Coronary artery (tissue), 2 donors: ENCODE measurements at places on chromosomes 16 and 17.

- peak; percentile 26 for DNase-seq
Measured at GRCh38 chr17:6108987-6109386, 38.8 kb downstream of the WSCD1 start.

GRCh38 chr17:10195090-10195805 is 3.2 kb downstream of the GAS7 start:
- no peak for DNase-seq

GRCh38 chr17:58081646-58082340 is 1.4 kb upstream of the DYNLL2 start:
- no peak for DNase-seq

DNA sequence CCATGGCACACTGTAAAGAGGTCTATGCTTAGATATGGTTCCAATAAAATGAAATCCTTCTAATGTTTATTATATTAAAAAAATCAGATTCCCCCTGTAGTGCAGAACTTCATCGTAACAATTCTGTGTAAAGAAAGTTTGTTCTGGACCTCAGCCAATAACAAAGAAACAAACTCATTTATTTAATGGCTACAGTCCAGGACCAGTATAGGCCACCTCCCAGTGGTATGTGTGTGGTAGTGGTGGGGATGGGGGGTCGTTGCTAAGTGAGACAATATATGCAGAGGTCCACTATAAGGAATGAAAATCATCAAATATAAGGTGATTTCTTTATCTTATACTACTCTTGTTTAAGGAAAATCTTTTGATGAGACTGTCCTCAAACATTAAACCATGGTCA is 136.4 kb downstream of the CDK5R1 start:
- DNase-seq, result no peak

GRCh38 chr17:81392909-81393654 is 2.2 kb upstream of the BAHCC1 start:
- no peak for DNase-seq

DNA sequence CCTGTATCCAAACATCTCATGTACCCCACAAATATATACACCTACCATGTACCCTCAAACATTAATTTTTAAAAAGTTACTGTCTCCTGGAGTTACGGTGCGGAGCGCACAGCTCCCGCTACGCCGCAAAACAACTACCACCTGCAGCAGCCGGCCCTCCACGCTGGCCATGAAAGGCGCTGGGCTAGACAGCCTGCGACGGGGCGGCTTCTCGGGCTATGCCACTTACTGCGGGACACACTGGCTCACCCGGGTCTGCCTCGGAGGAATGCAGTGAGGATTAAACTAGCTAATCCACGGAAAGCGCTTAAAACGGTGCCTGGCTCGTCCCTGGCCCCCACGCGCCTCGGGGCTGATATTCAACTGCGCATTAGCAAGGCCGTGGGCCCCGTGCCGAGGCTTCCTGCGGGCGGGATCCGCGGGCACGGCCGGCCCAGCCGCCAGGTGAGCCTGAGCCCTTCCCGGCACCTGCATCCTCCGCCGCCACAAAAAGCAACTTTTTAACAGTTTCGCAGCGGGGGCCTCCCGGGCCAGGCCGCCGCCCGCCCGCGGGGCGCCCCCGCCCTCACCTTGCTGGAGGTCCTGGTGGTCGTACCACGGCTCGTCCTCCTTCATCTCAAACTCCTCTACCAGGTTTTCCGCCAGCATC is 633 bp downstream of the CDR2 start:
- peak; percentile 77 for DNase-seq

DNA sequence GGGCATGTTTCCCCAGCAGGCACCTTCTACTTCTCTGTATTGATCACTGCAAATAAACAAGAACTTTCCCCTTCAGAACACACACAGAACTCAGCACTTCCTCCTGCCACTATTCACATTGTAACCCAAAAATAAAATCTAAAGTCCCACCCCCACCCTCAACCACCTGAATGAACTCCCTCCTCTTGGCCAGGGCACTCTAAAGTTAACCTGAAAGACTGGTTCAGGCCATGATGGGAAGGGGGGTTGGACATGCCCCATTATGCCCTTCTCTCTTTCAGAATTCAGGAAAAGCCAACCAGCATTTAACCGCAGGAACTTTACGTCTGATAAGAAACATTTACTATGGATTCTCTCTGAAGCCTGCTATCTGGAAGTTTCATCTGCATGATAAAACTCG is 27.4 kb upstream of the CCL2 start:
- no peak for DNase-seq

DNA sequence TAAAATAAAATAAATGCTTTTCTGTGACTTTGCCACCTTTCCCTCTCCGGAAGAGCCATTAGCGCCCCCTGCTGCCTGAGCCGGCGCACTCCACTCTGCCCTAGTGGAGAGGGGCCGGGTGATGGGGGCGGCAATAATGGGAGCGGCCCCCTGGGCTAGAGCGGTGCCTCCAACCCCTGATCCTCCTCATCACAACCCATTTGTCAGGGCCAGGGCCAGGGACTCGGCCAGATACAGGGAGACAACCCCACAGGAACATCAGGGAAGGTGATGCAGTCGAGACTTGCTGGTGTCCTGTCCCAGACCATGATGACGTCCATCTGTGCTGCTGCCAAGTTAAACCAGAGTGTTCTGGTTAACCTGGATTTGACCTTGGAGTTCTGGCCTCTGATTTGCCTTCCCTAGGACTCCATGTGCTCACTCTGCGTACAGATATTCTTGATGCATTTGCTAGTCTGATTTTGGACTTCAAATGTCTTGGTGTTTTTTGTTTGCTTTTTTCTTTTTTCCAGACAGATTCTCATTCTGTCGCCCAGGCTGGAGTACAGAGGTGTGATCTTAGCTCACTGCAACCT is 46.1 kb upstream of the BPTF start:
- DNase-seq, result no peak

DNA sequence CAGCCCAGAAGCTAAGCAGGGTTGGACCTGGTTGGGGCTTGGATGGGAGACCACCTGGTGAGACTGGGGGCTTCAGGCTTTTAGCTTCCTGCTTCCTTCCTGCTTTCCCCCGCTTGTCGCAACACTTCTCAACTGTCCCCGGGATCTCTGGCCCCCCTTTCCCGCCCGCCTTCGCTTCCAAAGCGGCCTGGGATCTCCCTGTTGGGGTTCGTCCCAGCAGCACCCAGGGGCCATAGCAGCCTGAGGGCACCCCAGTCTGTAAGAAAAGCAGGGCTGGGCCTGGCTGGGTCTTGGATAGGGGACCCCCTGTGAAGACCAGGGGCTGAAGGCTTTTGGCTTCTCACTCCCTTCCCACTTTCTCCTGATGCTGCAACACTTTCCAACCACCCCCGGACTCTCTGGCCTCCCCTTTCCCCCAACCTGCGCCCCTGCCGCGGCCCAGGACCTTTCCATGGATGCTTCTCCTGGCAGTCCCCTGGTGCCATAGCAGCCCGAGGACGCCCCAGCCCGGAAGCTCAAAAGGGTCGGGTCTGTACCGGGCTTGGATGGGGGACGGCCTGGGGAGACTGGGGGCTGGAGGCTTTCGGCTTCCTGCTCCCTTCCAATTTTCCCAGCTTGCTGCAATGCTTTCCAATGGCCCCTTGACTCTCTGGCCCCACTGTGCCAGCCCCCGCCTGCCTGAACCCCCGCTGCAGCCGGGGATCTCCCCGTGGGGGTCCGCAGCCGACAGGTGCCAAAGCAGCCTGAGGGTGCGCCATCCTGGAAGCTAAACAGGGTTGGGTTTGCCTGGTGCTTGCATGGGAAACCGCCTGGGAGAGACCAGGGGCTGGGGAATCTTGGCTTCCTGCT is 2276.2 kb downstream of the TP53TG3F start:
- DNase-seq, result peak; percentile 60

GRCh38 chr16:87834668-87835473 is 34.4 kb downstream of the SLC7A5 start:
- no peak for DNase-seq

- DNase-seq, result no peak
Measured at GRCh38 chr16:8620535-8620934, 963 bp upstream of the METTL22 start.

DNA sequence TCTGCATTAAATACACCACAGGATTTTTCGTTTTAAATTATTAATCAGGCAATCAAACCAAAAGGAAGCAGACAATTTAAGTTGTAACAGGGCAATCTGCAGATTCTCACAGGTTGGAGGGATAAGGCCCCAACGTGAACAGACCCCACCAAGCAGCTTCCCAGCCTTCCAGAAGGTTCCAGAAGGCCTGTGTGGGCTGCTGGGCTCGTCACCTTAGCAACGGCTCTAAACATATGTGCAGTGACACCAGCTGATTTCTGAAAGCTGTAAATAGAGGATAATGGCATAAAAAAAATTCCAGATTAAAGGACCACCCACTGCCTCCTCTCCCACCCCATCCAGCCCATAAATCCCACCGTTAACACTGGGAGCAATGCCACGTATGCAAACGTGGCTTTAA is 123.8 kb downstream of the ZNF778 start:
- DNase-seq, result no peak

DNA sequence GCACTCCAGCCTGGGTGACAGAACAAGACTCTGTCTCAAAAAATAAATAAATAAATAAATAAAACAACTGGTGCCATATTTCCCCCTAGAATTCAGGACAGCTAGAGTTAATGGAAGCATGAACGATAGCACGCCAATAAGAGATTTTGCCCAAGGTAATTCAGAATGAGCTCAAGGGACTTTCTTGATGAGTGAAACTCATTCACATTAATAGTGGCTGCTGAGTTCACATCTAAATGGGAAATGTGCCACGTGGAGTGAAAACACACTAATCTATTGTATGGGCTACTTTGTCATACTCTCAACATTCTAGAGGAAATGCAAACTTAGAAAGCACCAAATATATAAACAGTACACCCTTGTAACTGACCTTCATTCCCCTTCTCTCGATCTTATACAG is 47.4 kb upstream of the PSMD7 start:
- no peak for DNase-seq

DNA sequence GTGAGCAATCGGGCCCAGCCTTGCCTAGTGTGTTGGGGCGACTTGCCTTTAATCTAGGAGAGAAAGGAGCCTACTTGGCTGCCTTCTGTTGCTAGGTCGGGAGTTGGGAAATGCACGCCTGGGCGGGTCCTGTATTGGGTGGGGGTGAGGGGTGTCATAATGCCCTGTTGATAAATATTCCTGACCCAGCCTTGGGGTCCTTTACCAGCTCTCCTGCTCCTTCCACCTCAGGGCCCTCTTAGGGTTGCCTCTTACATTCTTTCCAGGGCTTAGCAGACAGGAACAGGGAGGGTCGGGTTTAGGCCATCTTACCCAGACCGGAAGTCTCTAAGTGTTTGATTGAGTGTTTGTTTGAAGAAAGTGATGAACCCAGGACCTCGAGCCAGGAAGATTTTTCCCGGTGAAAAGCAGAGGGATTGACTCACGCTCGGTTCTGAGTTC is 112.9 kb downstream of the SEC14L1 start:
- no peak for DNase-seq

DNA sequence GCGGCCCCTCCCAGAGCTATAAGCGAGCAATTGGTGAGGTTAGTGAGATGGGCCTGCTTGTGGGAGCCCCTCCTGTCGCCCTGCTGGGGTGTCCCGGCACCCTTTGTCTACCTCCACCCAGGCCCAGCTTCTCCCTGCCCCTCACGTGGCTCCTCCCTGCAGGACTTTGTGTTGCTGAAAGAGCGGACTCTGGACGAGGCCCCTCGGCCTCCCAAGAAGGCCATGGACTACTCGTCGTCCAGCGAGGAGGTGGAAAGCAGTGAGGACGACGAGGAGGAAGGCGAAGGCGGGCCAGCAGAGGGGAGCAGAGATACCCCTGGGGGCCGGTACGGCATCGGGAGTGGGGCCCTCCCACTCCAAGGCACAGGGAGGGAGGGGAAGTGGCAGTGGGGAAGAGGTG is 6.1 kb upstream of the C17orf107 start:
- no peak for DNase-seq

- no peak for DNase-seq
Measured at GRCh38 chr16:77169650-77170236, 21.2 kb upstream of the MON1B start.

- DNase-seq, result no peak
Measured at GRCh38 chr16:73420244-73420643, 372.3 kb upstream of the ZFHX3 start.

DNA sequence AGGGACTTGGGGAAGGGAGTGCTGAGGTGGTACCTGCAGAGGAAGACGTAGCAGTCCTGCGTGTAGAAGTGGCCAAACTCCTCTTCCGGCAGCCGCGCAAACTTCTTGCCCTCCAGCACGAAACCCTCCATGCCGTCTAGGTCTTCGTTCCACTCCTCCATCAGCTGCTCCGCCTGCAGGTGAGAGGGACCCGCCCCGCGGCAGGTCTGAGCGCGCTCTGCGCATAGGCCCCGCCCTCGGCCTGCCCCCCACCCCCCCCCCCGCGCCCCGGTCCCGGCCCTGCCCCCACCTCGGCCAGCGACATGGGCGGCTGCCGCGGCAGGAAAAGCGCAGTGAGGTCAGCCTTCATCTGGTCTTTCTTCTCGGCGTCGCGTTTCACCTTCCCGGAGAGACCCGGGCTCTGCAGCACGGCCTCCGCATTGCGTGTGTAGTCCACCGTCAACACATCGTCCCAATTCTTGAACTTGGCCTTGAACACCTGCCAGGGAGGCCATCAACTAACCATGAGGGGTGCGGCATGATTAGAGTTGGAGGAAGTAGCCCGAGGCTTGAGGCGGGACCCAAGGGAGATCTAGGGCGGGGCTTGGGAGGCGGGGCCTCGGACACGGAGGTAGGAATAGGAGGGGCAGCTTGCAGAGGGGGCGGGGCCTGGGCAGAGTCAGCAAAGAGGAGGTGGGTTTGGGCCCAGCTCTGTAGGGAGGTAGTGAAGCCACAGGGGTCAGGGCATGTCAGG is 11.5 kb downstream of the FLII start:
- no peak for DNase-seq
